ENCODE measurements at places on chromosomes 16 and 17. TPM values are rescaled to one million over a fixed set of nuclear protein-coding genes. Genes with fewer than 3 reads are reported as not detected.

DNA sequence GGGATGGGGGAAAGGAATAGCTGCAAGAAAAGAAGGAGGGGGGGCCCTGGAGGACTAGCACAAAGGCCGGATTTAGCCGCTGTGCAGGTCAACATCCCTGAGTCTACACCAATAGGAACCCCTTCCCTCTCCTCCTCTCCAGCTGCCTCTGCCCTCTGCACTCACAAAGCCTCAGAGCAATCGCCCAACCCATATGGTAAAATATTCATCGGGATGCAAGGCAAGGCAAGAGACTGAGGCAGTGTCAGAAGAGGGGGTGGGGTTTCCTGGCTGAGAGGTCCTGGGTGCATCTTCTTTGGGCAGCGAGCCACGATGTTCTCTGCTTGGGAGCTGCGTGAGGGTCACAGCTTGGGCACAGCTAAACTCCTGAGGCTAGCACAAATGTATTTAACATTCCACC lies 115.5 kb upstream of the NLRP1 start:
- DNase-seq, result no peak

GRCh38 chr16:3038256-3038655 lies 1.5 kb upstream of the BICDL2 start:
- DNase-seq, result no peak

DNA sequence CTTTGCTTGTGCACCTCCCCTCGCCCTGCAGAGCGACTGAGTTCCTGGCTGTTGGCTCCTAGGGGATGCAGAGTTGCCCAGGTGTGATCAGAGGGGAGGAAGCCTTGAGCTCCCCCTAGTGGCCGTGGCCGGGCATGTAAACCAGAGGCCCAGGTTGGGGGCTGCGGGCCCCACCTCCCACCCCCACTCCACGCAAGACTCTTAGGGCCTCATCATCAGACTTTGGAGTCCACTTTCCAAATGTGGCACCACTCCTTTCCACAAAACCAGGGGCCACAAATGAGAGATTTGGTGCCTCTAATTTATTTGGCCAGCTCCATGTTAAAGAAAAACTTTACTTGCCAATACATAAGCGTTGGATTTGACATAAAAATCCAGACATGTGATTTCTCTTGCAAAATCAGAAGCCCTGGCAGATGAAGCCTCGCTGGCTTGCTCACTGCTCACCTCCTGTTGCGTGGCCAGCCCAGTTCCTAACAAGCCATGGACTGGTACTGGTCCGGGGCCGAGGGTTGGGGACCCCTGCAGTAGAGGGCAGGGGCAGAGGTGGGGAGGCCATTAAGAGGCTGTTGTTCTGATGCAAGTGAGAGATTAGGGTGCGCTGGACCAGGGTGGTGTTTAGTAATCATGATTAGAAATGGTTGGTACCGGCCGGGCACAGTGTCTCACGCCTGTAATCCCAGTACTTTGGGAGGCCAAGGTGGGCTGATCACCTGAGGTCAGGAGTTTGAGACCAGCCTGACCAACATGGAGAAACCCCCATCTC lies 28.7 kb upstream of the GAS7 start:
- peak; percentile 46 for DNase-seq

DNA sequence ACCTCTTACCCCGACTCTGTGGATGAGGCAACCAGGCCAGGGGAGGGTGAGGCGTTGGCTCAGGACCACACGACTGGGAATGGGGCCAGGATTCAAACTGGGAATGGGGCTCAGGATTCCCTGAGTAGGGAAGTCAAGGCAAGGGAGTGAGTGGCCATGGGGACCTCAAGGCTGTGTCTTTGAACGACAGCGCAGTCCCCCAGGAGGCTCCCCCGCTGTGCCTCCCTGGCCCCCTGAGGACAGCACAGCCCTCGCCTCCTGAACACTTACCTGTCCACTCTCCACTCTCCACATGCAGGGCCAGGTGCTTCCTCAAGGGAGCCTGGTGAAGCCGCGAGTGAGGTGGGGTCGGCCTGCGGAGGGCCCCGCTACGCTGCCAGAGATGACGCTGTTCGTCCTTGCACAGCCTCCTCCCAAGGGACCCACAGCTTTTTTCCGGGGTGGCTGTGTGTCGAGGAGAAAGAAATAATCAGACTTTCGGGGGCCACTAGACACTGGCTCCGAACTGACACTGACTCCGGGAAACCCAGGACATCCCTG lies 6.9 kb downstream of the ZNF469 start:
- no peak for DNase-seq

DNA sequence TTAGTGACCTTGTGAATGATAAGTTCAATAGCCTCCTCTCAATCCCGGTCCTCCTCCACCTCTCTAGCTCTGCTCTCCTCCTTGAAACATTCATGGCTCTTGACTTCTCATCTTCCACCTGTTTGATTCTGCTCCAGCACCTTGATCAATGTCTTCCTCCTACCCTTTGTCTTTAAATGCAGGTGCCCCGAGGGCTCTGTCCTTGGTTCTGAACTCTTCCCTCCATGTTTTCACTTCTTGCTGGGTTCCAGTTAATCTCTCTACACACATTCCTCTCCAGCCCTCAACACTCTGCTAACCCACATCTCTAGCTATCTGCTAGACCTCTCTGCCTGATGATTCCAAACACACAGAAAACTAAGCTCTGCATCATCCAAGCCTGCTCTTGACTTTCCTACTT lies 13.4 kb downstream of the CD300E start:
- DNase-seq, result no peak

DNA sequence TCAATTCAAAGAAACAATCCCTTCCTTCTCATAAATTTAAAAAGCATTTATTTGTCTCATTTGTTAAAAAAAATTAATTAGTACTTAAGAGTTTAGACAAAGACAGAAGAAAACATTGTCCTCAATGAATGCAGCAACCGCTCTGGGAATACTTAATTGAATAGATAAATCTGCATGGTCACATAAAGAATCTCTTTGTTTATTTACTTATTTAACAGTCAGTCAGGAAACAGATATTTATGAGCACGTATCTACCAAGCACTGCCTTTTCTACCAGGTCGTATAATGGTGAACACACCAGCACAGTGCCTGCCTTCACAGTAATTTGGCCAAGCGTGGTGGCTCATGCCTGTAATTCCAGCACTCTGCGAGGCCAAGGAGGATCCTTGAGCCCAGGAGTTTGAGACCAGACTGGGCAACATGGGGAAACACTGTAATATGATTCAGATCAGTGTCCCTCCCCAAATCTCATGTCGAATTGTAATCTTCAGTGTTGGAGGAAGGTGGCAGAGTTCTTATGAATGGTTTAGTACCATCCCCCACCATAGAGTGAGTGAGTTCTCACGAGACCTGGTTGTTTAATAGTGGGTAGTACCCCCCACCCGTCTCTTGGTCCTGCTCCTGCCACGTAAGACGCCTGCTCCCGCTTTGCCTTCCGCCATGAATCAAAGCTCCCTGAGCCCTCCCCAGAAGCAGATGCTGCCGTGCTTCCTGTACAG lies 8.1 kb downstream of the WIPI1 start:
- DNase-seq, result no peak

- DNase-seq, result no peak
Observed at GRCh38 chr16:76446251-76446650, 169.1 kb downstream of the CNTNAP4 start.

DNA sequence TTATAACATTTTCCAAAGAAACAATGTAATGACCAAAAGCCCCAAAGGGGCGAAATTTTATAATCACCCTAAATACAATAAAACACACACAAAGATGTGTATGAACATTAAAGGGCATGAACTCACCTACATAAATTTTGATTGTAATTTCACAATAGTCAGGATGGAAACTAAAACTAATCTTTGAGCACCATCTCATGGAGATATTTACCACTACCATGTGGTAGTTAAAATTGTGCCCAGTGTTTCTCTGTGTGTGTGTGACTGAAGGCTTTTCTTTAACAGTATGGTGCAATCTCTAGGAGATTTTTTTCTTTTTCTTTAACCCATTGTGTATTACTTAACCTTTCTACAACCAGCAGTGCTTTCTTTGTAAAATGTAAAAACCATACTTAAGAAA lies 19.7 kb upstream of the MEIOC start:
- DNase-seq, result no peak

GRCh38 chr17:61459142-61459809 lies 7.1 kb downstream of the TBX4 start:
- DNase-seq, result no peak

- peak; percentile 83 for DNase-seq
Observed at GRCh38 chr16:57591086-57591869, 37.2 kb upstream of the ADGRG1 start.

DNA sequence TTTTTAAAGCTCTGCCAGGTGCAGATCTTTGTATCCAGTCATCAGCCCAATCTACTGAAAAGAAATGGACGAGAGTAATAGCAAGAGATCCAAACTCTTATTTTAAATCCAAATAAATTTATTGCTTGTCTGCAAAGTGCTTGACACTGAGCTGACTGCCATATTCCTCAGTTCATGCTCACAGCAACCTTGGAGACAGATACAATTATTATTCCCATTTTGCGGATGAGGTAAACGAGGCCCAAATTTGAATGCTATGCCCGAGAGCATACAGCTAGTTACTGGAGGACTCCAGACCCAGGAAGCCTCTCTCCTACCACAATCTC lies 620 bp downstream of the NOB1 start:
- DNase-seq, result no peak

GRCh38 chr16:81523387-81524115 lies 78.9 kb downstream of the CMIP start:
- DNase-seq, result peak; percentile 42

DNA sequence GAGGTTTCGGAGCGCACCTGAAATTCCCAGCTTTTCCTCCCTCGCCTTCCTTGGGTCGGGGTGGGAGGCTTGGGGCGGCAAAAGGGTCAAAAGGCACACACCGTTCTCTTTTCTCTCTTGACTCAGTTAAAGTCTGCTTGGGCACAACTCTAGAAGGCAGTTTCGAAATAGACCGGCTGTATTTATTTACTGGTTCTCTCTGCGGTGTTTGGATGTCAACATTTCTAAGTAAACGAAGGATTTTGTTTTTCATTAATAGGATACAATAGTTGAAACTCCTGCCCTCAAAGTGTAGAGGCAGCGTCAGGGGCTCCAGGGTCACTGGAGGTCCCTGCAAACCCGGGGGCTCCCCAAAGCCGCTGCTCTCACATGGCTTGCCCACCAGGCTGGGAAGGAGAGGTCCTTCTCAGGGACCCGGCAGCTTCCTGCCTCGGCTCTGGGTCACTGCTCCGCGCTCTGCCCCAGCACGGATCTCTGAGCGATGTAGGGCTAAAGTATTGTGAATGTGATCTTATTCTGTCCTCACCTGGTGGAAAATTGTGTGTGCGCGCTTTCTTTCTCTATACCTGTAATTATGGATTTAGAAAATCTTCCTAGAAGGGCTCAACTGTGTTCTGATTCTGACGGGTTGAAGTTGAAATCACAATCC lies 952 bp downstream of the BMERB1 start:
- no peak for DNase-seq

DNA sequence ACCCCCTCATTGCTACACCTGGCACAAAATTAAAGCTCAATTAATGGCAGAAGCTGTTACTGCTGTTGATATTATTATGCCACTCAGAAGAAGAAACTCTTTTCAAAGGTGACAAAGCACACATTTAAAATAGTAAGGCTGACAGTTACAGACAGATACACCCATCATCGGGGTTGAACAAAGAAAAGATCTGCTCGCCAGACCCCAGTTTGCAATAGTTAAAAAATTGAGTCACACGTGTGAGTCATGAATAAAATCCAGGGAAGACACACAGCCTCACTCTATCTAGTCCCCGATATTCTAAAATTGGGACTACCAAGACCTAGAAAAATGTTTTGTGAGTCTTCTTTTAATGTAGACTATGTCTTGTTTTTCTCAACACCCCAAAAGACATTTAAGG lies 330.0 kb upstream of the SOX9 start:
- no peak for DNase-seq

- DNase-seq, result no peak
Observed at GRCh38 chr16:10154389-10154788, 27.8 kb downstream of the GRIN2A start.

GRCh38 chr17:76446449-76447231 lies 6.3 kb downstream of the UBE2O start:
- DNase-seq, result peak; percentile 76

- DNase-seq, result peak; percentile 52
Observed at GRCh38 chr17:75848523-75849278, 4.5 kb upstream of the UNC13D start.

DNA sequence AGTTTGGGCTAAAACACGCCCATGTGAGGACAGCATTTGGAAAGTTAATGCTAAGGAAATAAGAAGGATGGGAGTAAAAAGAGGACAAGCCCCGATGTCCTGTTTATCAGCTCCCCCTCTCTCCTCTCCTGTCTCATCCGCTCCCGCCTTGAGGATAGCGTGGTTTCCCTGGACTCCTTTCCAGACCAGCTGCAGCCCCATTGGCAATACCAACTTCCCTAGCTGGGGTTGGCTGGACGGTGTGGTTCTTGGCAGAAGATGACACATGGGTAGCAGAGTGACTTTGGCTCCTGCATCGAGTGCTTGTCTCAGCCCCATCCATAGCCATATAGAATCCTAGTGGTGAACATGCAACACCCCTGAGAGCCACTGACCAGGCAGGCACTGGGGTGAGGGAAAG lies 185.9 kb downstream of the CCDC182 start:
- DNase-seq, result no peak

DNA sequence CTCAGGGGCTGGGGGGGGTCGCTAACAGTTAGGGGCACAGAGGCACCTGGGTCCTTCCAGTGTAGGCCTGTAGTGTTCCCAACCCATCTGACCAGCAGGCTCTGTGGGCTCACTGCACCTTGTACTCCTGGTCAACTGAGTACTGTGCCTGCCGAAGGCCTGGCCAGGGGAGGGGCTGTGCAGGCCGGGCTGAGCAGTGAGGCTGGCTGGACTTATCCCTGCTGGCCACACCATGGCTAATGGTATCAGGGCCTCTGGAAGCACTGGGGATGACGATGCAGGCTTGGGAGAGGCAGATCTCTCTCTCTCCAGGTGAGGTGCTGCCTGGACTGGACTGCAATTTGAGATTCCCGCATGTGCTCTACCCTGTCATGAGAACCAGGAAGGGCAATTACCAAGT lies 58.9 kb upstream of the SDK2 start:
- no peak for DNase-seq

GRCh38 chr16:5031601-5032000 lies 2.1 kb downstream of the NAGPA start:
- DNase-seq, result no peak

- no peak for DNase-seq
Observed at GRCh38 chr16:12098429-12099310, 122.1 kb downstream of the SNX29 start.

- no peak for DNase-seq
Observed at GRCh38 chr17:44084131-44084538, 13.6 kb downstream of the G6PC3 start.

- peak; percentile 78 for DNase-seq
Observed at GRCh38 chr17:13520899-13521572, 80.7 kb downstream of the HS3ST3A1 start.

GRCh38 chr16:64089697-64090096 lies 1032.2 kb downstream of the CDH11 start:
- DNase-seq, result peak; percentile 19

Gene DYNLL2
- total RNA-seq, result 15.5 TPM

Gene KRT39
- not detected for total RNA-seq

Gene OTOP3
- not detected for total RNA-seq

Gene CTRB2
- not detected for total RNA-seq

Gene CD300C
- total RNA-seq, result not detected

Gene KRT40
- total RNA-seq, result not detected

Gene RASD1
- 0.28 TPM for total RNA-seq

Data from SJSA1 (cell line).